Muscle of arm (tissue), 14 donors: ENCODE measurements at places on chromosomes 3 and 15.

GRCh38 chr3:28240441-28240840 is 978 bp upstream of the CMC1 start:
- no peak for DNase-seq

GRCh38 chr3:136350132-136350531 is 100.0 kb downstream of the PCCB start:
- peak; percentile 15 for DNase-seq

DNA sequence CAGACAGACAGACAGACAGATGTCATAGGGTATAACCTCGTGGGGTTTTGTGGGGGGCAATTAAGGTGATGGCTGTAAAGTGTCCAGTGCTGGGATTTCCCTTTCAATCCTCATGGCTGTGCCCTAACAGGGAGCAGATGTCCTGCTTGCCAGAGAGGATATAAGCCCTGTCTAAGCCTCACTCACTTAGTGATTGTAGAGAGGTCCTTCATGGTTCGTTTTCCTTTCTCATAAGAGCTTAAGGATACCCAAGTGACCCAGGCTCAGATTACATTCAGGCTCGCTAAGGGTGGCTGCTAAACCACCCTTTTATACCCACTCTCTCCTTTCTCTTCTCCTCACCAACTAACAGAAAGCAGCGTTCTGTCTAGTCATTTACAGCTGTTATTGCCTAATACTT is 19.2 kb downstream of the LYSMD2 start:
- DNase-seq = no peak

DNA sequence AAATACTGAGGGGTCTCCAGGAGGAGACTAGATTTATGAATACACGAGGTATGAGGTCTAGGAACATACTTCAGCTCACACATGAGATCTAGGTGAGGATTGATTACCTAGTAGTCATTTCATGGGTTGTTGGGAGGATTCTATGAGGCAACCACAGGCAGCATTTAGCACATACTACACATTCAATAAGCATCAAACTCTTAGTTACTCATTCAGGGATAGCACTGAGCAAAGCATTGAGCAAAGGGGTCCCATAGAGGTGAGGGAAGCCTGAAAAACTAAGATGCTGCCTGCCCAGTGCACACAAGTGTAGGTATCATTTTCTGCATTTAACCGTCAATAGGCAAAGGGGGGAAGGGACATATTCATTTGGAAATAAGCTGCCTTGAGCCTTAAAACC is 4.5 kb downstream of the CCR5 start:
- DNase-seq = no peak

- peak; percentile 48 for DNase-seq
Observed at GRCh38 chr15:33292717-33293307, 18.0 kb upstream of the RYR3 start.

DNA sequence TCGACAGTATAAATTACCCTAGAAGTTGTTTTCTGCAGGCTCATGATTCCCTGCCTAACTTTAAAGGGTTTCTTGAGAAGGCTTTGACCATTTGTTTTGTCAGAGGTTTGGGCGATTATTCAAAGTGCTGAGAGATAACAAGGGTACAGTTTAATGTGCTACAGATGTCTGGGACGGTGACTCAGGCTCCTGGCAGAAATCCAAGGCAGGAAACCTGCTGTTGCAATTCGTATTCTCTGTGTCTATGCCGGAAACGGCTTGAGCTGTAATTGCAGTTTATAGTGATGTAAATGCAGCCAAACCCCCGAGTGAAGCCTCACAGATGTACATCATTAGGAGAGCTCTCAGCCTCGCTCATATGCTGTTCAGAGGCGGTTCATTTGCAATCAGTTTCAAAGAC is 65.6 kb downstream of the SYNPR start:
- peak; percentile 80 for DNase-seq

- DNase-seq = no peak
Observed at GRCh38 chr3:69409831-69410230, 23.9 kb upstream of the FRMD4B start.

GRCh38 chr15:60423537-60423936 is 25.8 kb upstream of the ANXA2 start:
- no peak for DNase-seq

- no peak for DNase-seq
Observed at GRCh38 chr15:85500060-85500708, 119.8 kb downstream of the AKAP13 start.

DNA sequence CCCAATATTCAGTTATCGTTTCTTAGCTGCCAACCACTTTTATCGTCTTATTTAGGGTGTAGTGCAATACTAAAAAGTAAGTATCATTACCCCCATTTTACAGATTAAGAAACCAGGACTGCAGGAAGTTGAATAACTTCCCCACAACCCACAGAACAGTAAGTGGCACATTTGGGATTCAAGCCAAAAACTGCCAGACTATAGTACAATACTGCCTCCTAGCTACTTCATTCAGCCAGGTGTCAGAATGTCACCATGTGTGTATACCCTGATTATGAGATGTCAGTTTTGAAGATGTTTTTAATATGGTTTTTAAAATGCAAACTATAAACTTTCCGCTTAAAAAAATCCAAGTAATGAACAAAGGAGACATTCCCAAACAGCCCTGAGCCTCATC is 74.2 kb upstream of the PROK2 start:
- DNase-seq = no peak

DNA sequence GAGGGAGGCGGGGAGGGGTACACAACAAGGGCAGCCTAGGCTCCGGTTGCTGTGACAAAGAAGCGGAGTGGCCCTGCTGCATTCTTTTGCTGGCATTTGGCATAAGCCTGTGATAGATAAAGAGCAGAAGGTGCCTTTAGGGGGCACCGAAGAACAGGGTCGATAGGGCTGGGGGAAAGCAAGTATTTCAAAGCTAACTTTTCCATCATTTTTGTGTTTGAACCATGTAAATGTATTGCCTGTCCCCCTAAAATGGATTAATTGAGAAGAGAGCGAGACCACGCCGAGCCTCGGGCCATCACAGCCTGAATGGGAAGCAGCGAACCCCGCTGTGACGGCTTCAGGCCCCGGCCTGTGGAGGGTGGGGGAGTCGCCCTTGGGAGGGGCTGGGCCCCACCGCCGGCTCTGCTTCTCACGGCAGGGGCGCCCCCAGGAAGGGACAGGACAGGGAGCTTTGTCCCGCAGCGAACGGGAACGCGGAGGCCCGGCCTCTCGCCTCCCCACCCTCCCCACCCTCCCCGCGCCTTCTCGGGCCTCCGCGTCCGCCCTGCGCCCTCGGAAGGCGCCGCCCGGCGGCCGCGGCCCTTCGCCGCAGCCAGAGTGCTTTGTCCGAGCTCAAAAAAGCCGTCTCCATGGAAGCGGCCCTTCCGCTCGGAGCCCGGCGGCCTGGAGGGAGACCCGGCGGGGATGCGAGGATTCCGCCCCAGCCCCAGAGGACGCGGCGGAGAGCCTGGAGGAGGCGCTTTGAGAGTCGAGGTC is 32.4 kb upstream of the ALDH1L1 start:
- peak; percentile 45 for DNase-seq
